ENCODE measurements at places on chromosomes 4 and X.
A peak's percentile ranks its signal among the peaks of the same experiment; 100 is the strongest.

DNA sequence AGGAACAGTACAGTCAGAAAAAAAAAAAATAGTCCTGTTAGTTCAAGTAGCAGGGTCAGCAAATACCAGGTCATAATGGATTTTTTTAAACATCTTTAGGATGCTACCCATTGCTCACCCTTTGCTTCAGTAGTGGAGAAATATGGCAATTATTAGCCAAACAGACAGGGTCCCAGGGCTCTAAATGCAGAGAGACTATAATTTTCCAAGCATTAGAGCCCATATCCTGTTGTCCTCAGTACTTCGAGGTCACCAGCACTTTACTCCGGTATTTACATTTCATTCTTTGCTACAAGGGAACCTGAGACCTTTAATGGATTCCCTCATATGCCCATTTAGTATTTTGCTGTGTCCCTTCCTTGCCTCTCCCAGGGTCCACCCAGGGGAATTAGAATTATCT is 1562.9 kb upstream of the TENM3 start:
- no peak for DNase-seq

GRCh38 chr4:141896687-141897086 is 260.3 kb downstream of the IL15 start:
- no peak for DNase-seq

DNA sequence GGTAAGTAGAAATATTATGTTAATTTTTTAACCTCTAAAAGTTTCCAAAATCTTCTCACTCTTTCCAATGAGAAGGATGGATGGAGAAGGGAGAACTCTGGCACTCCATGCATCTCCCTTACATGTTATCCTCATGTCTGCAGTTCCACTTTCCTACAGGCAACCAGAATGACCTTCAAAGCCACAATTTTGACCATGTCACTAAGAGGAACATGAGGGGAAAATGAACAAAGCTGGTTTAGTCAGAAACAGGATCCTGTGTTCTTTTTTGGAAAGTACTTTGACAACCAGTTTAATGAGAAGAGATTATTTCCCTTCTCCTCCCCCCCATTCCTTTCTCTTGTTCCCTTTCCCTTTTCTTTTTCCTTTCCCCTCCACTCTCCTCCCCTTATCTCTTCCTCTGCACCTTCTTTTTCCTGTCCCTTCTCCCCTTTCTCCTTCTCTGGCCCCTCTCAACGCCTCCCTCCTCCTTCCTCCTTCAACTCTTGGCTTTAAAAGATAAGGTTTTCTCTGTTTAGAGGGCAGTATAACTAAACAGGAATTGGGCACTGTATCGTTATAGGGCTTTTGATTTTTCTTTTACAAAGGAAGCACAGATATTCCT is 42.5 kb downstream of the DTHD1 start:
- no peak for DNase-seq

DNA sequence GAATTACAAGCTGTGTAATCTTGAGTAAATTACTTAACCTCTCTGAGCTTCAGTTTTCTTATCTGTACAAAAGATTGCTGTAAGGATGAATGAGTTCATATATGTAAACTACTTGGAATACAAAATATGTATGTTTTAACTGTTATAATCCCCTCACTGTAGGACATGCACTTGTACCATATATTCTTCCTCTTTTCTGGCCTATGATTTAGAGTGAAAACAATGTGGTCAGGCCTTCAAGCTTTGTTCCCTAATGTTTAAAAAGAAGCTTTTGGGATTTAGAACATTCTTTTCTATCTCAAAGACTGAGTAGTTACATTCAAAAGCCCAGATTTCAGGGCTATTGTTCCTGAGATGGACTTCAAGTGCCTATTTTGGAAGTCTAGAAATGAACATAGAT is 26.7 kb upstream of the GPRIN3 start:
- DNase-seq, result no peak

DNA sequence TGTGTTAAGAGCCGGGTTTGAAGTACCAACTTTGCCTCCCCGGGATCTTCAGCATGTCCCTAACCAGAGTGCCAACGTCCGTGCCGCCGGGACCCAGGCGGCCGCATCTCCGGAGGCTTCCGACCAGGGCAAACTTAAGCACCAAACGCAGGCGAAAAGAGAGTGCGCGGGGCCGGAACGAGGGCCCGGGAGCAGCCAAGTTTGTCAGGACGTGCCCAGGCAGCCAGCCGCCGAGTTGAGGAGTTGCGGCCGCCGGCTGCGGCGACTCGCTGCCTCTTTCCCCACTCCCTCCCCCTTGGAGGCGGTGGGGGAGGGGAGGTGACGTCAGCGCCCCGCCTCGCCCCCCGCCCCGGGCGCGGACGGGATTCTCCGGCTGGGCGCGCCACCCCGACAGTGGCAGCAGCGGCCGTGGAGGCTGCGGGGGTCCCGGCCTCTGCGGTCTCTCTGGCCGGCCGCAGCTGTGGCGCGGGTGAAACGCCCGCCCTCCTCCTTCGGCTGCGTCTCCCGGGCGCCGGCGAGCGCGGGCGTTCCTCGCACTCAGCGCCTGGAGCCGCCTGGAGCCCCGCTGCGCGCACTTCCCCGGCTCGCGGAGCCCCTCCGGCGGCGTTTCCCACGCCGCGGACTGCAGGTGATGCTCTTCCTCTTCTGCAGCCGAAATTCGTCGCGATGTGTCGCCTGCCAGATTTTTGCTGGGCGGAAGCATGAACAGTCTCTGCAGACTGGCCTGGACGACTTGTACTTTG is 2.9 kb upstream of the FAT1 start:
- peak; percentile 20 for DNase-seq

DNA sequence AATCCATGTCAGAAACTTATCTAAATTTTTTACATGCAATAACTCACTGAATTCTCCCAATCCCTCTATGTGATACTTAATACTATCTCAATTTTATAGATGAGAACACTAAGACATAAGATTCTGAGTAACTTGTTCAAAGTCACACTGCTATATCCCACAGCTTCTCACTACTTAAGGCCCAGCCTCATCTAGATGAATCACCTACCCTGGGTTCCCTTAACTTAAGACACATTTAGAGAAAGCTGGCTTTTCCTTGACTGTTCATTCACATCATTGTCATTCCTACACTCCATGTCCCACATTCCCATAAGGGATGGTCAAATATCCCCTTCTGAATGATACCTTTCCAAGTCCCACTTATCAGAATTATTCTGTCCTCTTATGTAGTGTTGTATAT is 21.0 kb downstream of the TNIP3 start:
- DNase-seq, result no peak

- DNase-seq, result no peak
Measured at GRCh38 chrX:43853225-43853828, 28.9 kb downstream of the MAOB start.

DNA sequence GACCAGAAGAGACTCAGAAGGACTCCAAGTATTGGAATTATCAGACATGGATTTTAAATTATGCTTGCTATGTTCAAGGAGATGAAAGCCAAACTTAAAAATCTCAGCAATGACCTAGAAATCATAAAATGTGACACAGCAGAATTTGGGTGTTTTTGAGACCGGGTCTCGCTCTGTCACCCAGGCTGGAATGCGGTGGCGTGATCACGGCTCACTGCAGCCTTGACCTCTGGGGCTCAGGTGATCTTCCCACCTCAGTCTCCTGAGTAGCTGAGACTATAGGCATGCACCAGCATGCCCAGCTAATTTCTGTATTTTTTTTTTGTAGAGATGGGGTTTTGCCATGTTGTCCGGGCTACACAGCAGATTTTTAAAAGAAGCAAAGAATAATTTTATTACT is 12.7 kb downstream of the TAB3 start:
- no peak for DNase-seq

- DNase-seq, result no peak
Measured at GRCh38 chr4:167183036-167183435, 51.3 kb downstream of the SPOCK3 start.

GRCh38 chr4:25865586-25865985 is 2.8 kb upstream of the SEL1L3 start:
- no peak for DNase-seq

DNA sequence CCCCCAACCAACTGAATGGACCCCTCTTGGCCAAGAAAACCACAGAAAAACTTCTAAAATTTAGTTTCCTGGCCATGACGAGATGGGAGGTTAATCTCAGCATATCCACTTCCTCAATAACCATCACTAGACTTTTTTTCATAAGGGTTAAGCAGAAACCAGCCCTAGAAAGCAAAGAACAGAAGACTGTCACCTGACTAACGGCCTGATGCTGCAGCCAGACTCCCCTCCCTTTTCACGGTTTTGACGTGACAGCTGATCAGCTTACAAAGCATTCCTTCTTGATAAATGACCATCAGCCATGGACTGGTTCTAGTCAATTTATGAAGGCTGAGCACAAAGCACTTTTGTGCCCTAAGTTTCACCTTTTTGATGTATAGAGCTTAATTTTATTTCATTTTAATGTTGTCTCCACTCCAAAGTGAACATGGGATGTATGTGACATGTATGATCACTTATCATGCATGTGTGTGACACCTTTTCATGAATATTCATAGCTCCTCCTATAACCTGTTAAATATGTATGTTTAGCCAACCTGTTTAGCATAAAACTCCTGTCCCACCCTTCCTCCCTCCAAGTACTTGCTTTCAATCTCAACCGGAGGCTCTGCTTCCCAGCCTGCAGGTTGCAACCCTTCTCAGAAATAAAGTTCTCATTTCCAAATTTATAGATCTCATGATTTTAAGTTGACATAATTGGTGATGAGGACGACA is 56.3 kb downstream of the SERTM2 start:
- no peak for DNase-seq

GRCh38 chr4:168917138-168917779 is 92.8 kb downstream of the CBR4 start:
- DNase-seq, result no peak

GRCh38 chr4:109113521-109113920 is 188.9 kb downstream of the COL25A1 start:
- no peak for DNase-seq

GRCh38 chr4:25844961-25845712 is 17.7 kb downstream of the SEL1L3 start:
- DNase-seq, result no peak

- DNase-seq, result no peak
Measured at GRCh38 chr4:86496094-86497080, 97.7 kb upstream of the PTPN13 start.

DNA sequence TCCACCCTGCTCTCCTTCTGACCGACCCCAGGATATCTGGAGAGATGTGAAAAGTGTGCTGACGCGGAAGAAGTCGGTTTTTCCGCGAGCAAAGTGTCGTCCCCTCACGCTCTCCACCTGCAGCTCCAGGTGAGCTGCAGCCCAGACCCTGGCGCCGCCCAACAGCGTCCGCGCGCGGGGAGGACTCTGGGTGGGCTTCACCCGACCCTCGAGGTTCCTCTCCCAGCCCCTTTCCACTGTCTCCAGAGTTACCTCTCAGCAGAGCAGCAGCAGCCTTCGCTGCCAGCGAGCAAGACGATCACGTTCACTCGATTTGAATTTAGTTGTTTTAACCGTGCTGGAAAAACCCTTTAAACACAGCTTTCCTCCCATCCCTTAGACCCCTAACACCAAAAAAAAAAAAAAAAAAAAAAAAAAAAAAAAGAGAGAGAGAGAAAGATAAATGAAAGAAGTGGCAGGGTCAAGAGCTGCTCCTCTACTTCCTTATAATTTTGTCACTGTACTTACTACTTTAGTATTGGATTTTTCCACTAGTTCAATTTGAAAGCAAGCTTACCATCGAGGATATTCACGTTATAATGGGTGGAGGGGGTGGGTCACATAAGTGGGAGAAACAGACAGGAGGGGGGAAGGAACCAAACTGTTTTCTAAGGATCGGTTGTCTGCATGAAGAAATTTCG is 758 bp upstream of the NR3C2 start:
- no peak for DNase-seq

DNA sequence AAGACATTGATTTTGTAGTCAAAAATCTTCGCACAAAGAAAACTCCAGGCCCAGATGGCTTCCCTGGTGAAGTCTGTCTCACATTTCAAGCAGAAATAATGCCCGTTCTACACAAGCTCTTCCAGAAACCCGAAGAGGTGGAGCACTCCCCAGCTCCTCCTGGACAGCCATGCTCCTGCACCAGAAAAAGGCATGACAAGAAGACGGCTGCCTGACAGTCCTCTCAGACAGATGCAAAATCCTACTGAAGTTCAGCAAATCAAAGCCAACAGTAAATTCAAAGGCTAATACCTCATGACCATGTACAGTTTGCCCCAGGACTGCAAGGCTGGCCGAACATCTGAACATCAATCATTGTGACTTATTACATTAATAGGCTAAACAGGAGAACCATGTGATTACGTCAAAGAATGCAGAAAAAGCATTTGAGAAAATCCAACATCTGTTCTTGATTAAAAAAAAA is 30.8 kb upstream of the MXD4 start:
- peak; percentile 49 for DNase-seq

DNA sequence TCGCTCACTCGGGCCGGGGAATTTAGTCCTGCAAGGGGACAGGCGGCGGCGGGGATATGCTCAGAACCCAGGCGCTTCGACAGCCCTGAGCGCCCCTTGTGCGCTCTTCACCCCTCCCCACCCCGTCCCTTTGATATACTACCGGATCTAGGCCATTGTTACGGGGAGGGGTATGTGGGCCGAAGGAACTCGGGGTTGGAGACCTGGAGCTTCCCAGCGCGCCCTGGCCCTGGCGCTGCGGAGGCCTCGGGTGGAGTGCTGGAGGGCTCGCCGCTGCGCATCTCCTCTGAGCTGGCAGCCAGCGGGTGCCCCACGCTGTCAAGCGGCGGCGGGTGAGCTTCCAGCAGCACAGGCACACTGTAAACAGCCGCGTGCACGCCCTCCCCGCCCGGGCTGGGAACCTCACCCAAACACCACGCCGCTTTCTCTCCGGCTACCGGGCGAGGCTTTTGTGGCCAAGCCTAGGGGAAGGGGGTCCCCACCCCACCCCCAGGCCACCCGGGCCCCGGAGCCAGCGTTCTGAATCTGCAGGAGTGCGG is 54.5 kb upstream of the BCOR start:
- DNase-seq, result no peak

DNA sequence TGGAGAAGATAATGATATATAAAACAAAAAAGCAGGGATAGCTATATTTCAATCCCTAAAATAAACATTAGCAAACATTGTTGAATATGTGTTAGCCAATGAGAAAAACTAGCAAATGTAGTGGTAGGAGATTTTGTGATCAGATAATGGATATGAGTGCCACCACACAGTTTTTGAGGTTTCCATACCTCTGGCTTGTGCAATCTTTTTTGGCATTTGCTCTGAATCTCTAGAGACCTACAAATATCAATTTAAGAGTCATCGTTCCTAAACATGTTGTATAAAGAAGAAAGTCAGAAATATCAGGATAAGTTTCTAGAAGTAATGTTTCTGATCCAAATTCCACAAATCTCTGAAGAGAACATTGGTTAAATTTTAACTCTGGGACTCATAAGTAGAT is 308.7 kb downstream of the PDGFC start:
- no peak for DNase-seq

GRCh38 chrX:72037601-72038000 is 94.1 kb downstream of the RTL5 start:
- DNase-seq, result no peak

GRCh38 chr4:142402156-142402555 is 443.9 kb downstream of the INPP4B start:
- DNase-seq, result no peak

- DNase-seq, result no peak
Measured at GRCh38 chr4:181020456-181020855, 1222.7 kb upstream of the TENM3 start.

- DNase-seq, result no peak
Measured at GRCh38 chr4:141229408-141230101, 8.9 kb downstream of the ZNF330 start.

- no peak for DNase-seq
Measured at GRCh38 chrX:40105835-40106675, 8.3 kb upstream of the BCOR start.

Measured in GM04503 (cell line).